ENCODE measurements at places on chromosomes 1 and 21.
A peak's percentile ranks its signal among the peaks of the same experiment; 100 is the strongest.

- peak; percentile 83 for DNase-seq
These were observed 134.0 kb downstream of the FAM78B start for GRCh38 chr1:166032572-166033371.

- no peak for DNase-seq
These were observed 246.6 kb downstream of the RRAGC start for GRCh38 chr1:38612951-38613350.

DNA sequence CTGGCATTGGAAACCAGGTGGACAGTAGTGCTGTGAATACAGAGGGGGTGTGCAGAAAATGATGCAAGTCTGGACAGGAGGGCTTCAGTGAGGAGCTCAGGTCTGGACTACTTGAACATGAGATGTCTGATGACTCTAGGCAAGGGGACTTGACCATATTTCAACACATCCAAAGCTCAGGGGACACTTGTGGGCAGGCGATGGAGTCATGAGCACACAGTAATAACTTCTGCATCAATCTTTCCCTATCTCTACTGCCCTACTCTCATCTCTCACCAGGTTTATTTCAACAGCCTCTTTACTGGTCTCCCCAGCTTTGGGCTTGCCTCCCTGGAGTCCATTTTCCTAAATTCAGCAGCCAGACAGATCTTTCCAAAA is 21.9 kb downstream of the FMO2 start:
- no peak for DNase-seq

GRCh38 chr1:172278478-172278877 is 142.0 kb upstream of the C1orf105 start:
- DNase-seq, result no peak

- DNase-seq, result no peak
These were observed 697.5 kb upstream of the ADGRL4 start for GRCh38 chr1:79704067-79704466.

DNA sequence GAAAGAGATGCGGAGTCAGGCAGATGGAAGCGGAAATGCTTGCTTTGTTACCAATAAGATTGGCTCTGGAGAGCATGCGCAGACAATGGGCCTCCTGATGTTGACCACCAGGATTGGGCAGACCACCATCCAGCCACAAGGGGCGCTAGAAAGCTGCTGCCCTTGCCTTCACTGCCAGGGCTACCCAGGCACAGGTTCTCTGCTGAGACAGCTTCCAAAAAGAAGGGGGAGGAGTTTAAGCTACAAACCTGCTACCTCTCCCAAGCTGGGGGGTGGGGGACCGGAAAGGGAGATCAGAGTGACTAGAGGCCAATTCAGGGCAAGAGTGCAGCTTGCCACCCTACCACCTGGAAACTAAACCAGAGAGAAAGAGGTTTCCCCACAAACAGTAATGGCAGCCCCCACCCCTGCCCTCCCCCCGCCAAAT is 369.7 kb downstream of the RRAGC start:
- DNase-seq, result peak; percentile 22

Measured in NCI-H446 (cell line).